GDM1 (cell line): ENCODE measurements at places on chromosomes 5 and 9.

- DNase-seq = no peak
Measured at GRCh38 chr5:122267185-122267584, 44.9 kb upstream of the SNCAIP start.

DNA sequence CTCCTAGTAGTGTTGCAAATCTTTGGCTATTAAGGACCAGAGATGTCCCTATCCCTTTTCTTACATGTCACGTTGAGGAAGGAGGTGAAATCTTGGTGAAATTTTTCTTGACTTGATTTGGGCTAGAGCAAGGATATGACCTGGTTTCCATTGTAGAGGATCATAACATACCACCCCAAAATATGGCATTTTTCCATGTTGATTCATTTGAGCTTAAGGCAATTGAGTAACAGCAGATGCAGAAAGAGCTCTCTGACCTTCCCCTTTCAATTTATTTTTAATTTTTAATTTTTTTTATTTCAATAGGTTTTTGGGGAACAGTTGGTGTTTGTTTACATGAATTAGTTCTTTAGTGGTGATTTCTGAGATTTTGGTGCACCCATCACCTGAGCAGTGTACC lies 61.2 kb upstream of the MAP1B start:
- no peak for DNase-seq

GRCh38 chr5:109907731-109908130 lies 218.0 kb downstream of the MAN2A1 start:
- DNase-seq = no peak

- no peak for DNase-seq
Measured at GRCh38 chr5:102809033-102809432, 53.9 kb downstream of the PAM start.

- DNase-seq = no peak
Measured at GRCh38 chr9:131923766-131924165, 155.9 kb downstream of the MED27 start.

DNA sequence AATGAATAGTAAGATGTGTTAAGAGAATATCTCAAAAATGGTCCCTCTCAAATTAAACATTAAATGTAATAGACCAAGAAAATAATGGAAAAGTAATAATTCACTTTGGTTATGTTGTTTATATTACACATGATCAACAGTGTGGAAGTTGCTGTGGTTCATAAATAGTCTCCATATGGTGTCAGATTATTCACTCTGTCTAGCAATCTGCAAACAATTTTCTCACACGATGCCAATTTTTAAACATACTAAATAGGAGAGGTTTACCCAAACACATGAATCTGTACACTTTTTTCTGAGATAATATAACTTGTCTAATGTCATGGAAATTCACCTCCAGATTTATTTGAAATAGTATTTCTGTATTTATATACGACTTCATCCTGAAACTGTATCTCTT lies 217.4 kb upstream of the FBXL7 start:
- no peak for DNase-seq

GRCh38 chr5:142447887-142448286 lies 123.1 kb upstream of the SPRY4 start:
- DNase-seq = no peak

GRCh38 chr9:17387565-17387964 lies 191.3 kb upstream of the SH3GL2 start:
- DNase-seq = no peak

GRCh38 chr5:139855451-139855850 lies 59.8 kb downstream of the PSD2 start:
- DNase-seq = no peak

DNA sequence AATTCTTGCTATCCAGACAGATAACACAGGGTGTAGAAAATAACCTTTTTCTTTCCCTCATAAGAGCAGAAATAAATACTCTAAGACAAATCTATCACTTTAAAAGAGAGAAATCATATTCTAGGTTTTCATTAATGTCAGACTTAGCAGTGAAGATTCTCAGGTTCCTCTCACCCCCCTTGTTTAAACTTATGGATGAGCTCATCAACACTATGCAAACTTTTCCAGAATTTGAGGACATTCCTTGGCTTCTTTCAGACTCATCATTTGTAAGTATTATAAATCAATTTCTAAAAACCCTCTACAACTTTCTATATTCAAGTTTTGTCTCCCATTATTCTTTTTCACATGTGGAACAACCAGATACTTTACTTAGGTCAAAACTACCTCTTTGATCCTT lies 374.9 kb upstream of the TRPC7 start:
- DNase-seq = no peak

DNA sequence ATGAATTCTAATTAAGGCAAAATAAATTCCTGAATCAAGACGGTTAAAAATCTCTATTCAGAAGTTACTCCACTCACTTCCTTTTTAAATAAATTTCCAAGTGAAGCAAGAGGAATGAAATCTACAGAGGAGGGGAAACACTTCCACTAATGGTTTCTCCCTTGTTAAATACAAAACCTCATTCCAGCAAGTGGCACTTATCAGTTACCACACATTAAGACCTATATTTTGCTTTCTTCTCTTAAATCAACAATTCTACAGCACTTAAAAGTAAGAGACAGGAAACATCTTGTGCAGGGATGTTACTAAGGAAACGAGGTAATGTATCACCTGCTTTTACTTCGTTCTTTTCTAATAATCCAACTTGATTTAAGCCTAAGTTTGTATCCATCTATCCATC lies 172.6 kb downstream of the RAPGEF6 start:
- no peak for DNase-seq

GRCh38 chr5:169165052-169165451 lies 135.9 kb downstream of the SLIT3 start:
- no peak for DNase-seq

DNA sequence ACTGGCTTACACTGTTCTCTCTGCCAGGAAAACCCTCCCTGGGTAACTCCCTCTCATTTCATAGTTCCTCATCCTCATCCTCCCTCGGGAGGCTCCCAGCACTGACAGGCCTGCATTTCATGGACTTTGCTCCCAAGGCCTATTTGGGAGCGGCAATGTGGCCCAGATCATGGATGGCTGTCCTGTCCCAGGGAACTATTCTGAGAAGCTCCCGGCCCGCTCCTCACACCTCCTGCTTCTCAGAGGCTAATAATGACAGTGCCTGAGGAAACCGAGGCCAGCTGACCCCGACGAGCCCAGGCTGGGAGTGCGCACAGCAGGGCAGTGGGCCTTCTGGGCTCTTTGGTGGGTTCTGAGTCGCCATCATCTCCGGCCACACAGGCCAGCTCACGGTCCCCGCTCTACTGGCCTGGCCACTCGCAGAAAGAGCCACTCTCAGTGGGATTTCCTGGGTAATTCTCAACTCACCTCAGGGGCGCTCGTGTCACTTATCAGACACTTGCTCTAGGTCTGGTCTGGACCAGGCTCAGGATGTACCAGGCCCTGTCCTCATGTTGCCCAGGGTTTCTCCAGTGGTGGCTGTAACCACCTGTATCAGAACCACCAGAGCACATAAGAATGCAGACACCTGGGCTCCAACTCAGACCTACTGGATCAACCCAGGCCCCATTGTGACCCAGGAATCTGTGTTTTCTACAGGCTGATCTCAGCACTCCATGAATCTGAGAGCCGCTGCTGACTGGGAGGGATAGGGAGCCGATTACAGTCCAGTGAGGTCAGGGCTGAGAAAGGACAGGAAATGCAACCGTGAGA lies 2.0 kb upstream of the DOLPP1 start:
- no peak for DNase-seq

DNA sequence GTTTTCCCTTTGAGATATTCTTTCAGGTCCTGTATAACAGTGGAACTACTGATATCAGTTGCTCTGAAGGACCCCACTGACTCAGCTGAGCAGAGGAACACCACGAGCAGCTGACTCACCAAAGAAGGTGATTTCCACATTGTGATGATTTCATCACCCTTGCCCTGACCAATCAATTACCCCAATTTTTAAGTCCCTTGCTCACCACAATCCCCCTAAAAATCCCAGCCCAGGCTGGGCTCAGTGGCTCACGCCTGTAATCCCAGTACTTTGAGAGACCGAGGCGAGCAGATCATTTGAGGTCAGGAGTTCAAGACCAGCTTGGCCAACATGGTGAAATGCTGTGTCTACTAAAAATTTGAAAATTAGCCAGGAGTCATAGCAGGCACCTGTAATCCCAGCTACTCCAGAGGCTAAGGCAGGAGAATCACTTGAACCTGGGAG lies 125.3 kb upstream of the ABCA1 start:
- no peak for DNase-seq

GRCh38 chr5:171634511-171634910 lies 151.1 kb upstream of the SMIM23 start:
- DNase-seq = no peak

DNA sequence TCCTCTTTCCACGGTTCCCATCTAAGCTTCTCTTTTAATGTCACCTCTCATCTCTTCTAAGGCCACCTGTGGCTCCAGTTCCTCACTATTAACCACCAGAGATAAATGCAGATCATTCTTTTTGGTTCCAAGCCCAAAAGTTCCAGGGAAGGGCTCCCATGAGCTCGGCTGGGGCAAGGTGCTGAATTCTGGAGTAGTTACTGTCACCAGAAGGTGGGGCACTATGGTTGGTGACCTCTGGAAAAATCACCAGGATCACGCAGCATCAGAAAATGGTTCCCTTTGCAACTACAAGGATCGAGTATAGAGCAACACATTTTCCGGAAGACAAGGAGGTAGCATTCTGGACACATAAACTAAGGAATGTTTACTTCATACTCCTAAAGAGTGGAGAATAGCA lies 528.7 kb upstream of the DAP start:
- no peak for DNase-seq

GRCh38 chr9:108478431-108479332 lies 377.1 kb downstream of the ACTL7B start:
- DNase-seq = no peak

- DNase-seq = no peak
Measured at GRCh38 chr9:131818089-131818488, 78.2 kb upstream of the RAPGEF1 start.

DNA sequence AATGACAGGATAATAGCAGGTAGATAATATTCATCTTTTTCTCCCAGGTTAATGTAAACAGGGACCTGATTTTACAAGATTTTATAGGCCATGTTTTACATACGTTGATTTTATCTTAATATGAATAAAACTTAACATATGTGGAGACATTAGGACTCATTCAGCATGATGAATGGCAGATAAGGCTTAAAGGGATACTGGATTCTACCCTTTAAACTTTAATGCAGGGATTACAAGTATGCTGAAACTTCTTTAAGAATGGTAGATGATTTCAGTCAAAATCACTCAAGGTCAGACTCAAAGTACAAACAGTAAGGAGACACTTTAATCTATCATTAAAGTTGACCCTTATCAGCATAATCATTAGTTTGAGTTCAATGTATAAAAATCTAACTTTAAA lies 274.5 kb upstream of the IZUMO3 start:
- no peak for DNase-seq

- DNase-seq = no peak
Measured at GRCh38 chr9:94096819-94097577, 12.7 kb downstream of the PTPDC1 start.

GRCh38 chr9:123419721-123420591 lies 64.0 kb downstream of the CRB2 start:
- no peak for DNase-seq

DNA sequence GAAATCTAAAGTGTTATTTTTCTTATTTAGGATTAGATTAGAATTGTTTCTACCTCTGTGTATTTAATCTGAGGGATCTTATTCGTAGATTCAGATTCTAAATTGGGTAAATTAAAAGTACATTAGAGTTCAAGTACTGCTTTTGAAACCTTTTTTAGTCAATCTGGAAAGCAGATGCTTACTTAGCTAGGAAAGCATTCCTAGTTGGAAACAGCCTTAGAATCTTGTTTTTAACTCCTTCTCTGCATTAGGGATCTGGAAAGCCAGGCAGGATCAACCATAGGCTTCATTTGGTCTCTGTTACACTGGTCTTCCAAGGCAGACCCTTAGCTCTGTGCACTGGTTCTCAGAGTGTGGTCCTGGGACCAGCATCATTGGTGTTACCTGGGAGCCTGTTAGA lies 247.4 kb downstream of the NR3C1 start:
- DNase-seq = no peak

DNA sequence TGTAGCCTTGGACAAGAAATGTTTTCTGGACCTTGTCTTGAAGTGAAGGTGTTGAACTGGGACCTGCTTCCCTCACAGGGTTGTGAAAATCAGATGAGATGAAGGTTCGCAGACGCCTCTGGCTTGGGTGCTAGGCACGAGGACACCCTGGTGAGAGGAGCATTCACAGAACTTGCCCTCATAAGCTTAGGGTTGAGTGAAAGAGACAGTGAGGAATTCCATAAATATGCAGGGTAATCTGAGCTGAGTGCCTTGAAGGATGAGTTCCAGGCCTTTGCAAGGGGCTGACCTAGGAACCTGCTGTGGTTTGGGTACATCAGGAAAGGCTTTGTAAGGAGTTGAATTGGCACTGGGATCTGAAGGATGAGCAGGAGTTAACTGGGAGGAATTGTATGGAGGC lies 75.7 kb upstream of the SAP30L start:
- DNase-seq = no peak

DNA sequence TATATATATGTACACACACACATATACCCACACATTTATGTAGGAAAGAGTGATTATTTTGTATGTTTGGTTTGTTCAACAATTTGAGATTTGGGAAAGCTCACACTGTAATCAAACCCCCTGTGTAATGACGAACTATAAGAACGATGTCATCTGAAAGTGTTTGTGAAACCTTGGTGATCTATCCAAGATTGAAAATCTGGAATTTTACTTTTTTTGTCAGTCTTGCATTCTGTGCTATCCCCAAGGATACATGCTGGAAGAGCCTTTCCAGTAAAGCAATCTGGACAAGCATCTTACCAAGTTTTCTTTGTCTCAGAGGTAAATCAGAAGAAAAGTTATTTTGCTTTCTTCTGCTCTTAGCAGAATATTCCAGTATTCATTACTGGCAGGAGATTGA lies 23.3 kb downstream of the SGCD start:
- no peak for DNase-seq

DNA sequence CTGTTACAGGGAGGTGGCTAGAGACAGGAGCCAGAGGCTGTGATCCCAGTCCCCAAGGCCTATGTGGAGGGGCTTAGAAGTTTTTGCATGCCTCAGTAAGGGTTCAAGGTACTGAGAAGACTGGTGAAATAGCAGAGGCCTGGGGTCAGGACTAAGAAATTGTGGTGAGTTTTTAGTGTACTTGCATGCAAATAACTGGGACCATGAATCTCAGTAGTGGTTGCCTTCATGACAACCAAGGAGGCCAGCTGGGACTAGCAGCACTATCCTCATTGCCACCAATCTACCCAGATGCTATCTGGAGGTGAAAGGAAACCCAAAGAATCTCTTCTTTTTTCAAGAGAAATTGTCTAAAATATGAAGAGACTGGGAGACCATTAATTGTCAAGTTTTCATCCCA lies 395.1 kb downstream of the CETN3 start:
- no peak for DNase-seq

GRCh38 chr5:89399548-89399947 lies 516.6 kb upstream of the MEF2C start:
- DNase-seq = no peak

- DNase-seq = no peak
Measured at GRCh38 chr9:74444369-74444768, 52.8 kb upstream of the RORB start.

GRCh38 chr9:133137451-133138231 lies 16.6 kb upstream of the RALGDS start:
- DNase-seq = no peak
